ENCODE measurements at places on chromosomes 16 and 17. TPM values are rescaled to one million over a fixed set of nuclear protein-coding genes. Genes with fewer than 3 reads are reported as not detected.

KRTAP4-12 gene
- total RNA-seq: not detected

DNA sequence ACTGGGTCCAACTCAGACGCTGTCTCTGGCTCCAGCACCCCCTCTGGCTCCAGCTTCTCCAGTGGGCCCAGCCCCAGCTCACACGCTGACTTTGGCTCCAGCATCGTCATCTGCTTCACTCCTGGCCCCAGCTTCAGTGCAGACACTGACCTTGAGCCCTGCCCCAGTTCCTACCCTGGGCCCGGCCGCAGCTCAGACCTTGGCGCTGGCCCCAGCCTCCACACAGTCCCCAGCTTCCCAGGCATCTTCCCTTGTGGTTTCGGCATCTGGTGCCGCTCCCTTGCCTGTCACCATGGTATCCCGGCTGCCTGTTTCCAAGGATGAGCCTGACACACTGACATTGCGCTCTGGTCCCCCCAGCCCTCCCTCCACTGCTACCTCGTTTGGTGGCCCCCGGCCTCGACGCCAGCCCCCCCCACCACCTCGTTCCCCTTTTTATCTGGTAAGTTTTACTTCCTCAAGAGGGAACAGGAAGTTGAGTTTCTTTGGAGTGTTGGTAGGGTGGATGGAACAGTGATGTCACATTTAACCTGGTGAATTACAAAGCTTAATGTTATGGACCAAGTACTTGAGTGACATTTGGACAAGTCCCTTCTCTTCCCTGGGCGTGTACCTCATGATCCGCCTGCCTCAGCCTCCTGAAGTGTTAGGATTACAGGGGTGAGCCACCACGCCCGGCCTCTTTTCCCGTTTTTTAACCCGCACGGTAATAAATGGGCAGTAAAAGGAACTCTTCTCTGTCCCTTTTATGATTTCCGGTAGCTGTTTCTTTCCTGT is 23.4 kb upstream of the PHKG2 start:
- no peak for DNase-seq

GRCh38 chr16:30901201-30902028 is 5.0 kb downstream of the CTF1 start:
- no peak for DNase-seq

DNA sequence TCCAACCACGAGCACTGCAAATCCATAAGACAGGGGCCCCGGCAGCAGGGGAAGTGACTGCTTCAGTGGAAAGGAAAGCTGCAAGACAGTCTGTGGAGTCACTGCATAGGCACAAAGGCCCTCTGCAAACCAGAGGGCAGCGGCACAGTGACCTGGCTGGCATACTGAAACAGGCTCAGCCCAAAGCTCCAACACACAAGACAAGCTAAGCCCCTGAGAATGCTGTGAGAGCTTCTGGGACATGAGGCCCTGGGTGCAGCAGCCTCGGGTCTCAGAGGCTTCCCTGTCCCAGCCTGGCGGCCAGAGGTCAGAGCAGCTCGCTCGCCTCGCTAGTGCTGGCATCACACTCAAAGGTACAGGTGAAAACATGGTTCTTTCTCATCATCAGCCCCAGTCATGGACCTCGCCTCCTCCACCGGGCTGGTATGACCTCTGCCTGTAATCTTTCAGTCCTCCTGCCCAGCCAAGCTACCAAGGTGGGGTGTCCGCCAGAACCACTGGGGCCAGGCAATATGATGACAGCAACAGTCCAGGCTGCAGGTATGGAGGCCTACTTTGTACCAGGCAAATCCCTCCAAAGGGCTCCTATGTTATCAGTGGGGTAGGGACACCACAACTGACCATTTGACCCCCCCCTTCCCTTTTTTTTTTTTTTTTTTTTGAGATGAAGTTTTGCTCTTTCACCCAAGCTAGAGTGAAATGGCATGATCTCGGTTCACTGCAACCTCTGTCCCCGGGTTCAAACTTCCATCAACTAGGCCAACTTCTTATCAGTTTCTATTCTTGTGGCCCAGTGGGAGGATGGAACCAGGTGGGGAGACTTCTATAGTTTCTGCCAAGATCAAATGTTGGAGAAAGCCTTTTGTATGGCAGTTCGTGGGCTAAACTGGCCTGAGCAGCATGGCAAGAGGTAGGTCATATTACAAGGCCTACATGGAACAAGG is 19.2 kb downstream of the ST3GAL2 start:
- DNase-seq: no peak

GRCh38 chr17:28230011-28230410 is 89.0 kb upstream of the TMEM97 start:
- no peak for DNase-seq

GRCh38 chr16:89037261-89038152 is 56.1 kb upstream of the ACSF3 start:
- DNase-seq: no peak

GRCh38 chr17:3892095-3892998 is 506 bp downstream of the CAMKK1 start:
- DNase-seq: peak; percentile 80

- peak; percentile 51 for DNase-seq
Observed at GRCh38 chr17:35312790-35313711, 60.4 kb downstream of the SLFN11 start.

SOCS7 gene
- total RNA-seq: 51.0 TPM

DNA sequence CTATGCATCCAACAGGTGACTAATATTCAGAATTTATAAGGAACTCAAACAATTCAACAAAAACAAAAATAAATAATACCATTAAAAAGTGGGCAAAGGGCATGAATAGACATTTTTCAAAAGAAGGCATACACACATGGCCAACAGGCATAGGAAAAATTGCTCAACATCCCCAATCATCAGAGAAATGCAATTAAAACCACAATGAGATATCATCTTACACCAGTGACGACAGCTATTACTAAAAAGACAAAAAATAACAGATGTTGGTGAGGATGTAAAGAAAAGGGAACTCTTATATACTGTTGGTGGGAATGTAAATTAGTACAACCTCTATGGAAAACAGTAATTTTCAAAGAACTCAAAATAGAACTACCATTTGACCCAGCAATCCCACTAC is 250.4 kb upstream of the N4BP1 start:
- no peak for DNase-seq

CTRB2 gene
- not detected for total RNA-seq

- no peak for DNase-seq
Observed at GRCh38 chr16:70750893-70751467, 50.0 kb downstream of the VAC14 start.

NME2 gene
- 202 TPM for total RNA-seq

DNA sequence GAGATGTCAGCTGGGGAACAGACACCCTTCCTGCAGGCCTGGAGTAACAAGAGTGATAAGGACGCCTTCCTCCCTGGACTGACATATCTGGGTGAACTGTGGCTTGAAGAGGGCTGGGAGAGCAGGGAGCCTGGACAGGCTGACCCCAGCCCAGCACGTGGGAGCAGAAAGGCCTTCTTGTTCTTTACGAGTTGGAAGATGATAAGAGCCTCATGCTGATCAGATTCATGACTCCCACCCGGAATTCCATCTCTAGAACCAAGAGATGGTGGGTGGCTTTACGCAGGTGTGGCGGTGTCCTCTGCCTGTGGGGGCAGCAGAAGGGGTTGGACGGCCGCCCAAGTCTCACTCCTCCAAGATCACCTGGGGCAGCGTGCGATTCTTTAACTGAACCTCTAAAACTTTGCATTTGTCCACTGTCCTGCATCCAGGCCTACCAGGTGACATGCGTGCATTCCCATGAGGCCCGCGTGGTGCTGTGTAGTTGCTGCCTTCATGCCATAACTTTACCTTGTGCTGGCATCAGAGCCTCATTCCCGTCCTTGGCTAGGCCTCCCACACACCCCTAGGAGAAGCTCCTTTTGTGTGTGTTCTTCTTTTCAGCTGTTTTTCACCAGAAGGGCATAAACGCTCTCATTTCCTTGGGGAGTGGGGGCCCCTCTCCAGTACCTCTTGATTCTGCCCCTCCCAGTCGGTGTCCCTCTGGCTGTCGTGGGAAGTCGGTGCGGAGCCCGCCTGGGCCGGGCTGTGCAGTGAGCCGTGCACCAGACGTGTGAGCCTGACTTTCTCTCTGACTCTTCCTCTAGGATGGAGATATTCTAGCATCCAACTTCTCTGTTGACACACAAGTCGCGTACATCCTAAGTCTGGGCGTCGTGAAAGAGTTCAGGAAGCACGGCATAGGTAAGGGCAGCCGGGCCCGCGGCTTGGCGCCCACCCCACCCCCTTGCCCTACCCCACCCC is 13.3 kb downstream of the C16orf90 start:
- no peak for DNase-seq

KCTD2 gene
- 28.9 TPM for total RNA-seq

RNF112 gene
- total RNA-seq: 26.1 TPM

- peak; percentile 53 for DNase-seq
Observed at GRCh38 chr17:38703742-38704605, 1.1 kb upstream of the MLLT6 start.

PDP2 gene
- total RNA-seq: 8.6 TPM

MSLN gene
- not detected for total RNA-seq

DNA sequence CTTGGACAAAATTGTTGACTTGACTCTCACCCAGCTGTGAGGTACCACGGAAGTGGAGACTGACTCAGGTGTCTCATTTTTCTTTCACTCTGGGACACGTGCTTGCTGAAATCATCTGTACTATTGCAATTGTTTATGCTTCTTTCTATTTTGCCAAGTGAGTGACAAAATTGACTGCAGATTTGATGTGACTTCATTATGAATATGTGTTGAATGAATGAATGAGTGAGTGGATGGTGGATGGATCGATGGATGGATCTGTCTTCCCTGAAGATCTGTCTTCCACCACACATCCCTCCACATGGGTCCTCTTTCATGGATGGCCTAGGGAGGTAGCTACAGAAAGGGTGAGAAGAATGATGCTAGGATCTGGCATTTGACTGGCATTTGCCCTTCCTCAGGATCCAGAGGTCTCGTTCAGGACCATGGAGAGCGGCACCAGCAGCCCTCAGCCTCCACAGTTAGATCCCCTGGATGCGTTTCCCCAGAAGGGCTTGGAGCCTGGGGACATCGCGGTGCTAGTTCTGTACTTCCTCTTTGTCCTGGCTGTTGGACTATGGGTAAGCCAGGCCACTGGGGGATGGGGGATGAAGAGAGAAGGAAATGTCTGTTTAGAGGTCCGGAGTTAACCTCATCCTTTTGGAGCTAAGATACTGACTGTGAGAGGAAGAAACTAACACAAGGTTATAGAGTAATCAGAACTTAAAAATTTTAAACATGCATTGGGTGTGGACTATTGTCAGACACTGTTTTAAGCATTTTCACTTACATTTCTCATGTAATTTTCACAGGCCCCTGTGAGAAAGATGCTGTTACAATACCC is 12.7 kb downstream of the SLC5A11 start:
- DNase-seq: no peak

GRCh38 chr17:39767147-39767546 is 29.4 kb downstream of the GRB7 start:
- DNase-seq: no peak

TBC1D3I gene
- total RNA-seq: under 0.01 TPM

MT1E gene
- 5.7 TPM for total RNA-seq

TBX4 gene
- not detected for total RNA-seq

TMEM235 gene
- total RNA-seq: not detected

PRKAR1A gene
- 411 TPM for total RNA-seq

GRCh38 chr17:65062171-65062915 is 5.8 kb upstream of the GNA13 start:
- DNase-seq: no peak

GRCh38 chr17:5730373-5730772 is 146.1 kb upstream of the NLRP1 start:
- no peak for DNase-seq
